ENCODE measurements at places on chromosomes 2 and 18. TPM values are rescaled to one million over a fixed set of nuclear protein-coding genes. Genes with fewer than 3 reads are reported as not detected.

DNA sequence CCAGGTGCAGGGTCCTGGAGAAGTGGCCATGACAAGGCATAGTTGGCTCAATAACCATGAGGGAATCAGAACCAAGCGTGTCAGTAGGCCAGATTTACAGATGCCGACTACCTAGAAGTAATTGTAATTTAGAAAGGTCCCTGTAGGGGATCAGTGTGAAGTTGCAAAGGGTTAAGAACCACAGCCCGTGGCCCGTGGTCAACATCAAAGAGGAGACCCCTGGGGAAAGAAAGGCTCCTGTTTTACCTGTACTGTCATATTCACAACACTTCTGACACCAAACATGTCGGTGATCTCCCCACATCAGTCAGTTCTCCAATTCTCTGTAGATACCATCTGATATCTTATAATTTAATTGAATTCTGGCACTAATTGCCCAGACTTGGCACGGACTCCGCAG is 31.0 kb downstream of the SP100 start:
- H3K36me3 ChIP-seq = peaks cover 70% of the 10 kb centered on the region
- peaks cover 50% of the 10 kb centered on the region for H3K4me1 ChIP-seq
- peak overlapping the region; percentile 22 for H3K27ac ChIP-seq
- no peak overlapping the region for H3K4me3 ChIP-seq

- no peak for DNase-seq
- H3K27ac ChIP-seq = no peak overlapping the region
- H3K4me3 ChIP-seq = no peak overlapping the region
- no peaks in the 10 kb centered on the region for H3K27me3 ChIP-seq
- peaks cover 4% of the 10 kb centered on the region for H3K4me1 ChIP-seq
Measured at GRCh38 chr2:17759805-17760204, 5.9 kb downstream of the GEN1 start.

DNA sequence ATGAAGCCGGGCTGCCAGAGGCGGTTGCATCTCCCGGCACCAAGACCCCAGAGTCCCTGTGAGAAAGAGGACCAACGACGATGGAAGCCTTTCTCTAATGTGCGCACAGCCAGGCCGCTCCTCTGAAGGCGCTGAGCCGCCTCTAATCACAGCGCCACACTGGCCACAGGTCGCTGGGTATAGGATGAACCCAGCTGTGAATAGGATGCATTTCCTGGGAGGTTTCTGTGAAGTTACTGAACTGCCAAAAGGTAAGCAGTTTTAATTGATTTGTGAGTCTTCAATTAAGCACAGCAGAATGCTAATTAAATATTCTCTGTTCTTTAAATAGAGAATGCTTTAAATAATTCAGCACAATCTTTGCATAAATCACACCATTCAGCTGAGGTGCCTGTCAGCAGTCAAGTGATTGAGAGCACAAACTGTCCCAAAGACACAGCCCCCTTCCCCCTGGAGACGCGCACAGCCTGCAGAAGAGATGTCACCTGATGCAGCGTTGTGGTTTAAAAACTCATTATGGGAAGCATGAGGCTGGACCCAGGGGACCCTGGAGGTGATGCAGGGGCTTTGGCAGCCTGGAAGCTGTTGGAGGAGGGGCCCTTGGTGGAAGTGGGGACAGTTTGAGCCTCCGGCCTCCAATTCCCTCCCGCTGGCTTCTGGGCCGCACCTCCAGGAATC is 98.1 kb downstream of the RTP5 start:
- no peaks in the 10 kb centered on the region for H3K36me3 ChIP-seq
- no peaks in the 10 kb centered on the region for H3K27me3 ChIP-seq
- no peak overlapping the region for H3K4me3 ChIP-seq
- H3K4me1 ChIP-seq = peaks cover 18% of the 10 kb centered on the region
- no peak overlapping the region for H3K27ac ChIP-seq
- DNase-seq = no peak

GRCh38 chr2:202763916-202764315 is 107.7 kb downstream of the ICA1L start:
- no peak overlapping the region for H3K27ac ChIP-seq
- H3K4me1 ChIP-seq = no peaks in the 10 kb centered on the region
- H3K36me3 ChIP-seq = peaks cover 28% of the 10 kb centered on the region
- DNase-seq = no peak

DNA sequence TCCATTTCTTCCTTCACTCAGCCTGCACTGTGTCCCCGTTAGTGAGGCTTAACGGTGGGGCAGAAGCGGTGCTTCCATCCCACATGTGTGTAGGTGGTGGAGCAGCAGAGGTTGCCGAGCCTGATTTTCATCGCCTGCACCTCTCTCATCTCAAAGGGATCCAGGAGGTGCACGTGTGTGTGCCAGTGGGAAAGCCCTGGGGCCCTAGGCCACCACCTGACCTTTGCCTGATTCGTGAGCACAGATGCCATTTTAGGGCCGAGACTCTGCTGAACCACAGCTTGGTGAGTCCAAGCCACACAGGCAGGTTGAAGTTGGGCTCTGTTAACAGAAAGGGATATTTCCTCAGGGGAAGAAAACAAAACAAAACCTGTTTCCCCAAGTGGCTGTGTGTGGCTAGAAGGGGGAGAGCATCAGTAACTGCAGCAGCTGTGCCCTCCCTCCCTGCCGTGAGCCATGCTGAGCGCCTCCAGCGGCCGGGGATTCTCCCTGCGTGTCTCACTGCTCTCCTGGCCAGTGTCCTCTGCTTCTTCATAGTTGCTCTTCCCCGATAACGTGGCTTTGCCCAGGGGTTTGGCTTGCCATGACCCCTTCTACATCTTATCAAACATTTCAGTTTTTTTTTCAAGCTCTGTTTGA is 81.5 kb downstream of the MAPRE2 start:
- H3K4me3 ChIP-seq = no peak overlapping the region
- no peaks in the 10 kb centered on the region for H3K27me3 ChIP-seq
- no peaks in the 10 kb centered on the region for H3K4me1 ChIP-seq
- DNase-seq = no peak
- no peak overlapping the region for H3K27ac ChIP-seq

Gene PDE11A
- total RNA-seq = not detected
